Activated naive CD8-positive, alpha-beta T cell treated with anti-CD3 and anti-CD28 coated beads, Interleukin-2, amount 10 ng/mL, durations not matched to agents 7 days and 5 days (primary cell): ENCODE measurements at places on chromosomes 7 and 10. TPM values are rescaled to one million over a fixed set of nuclear protein-coding genes. Genes with fewer than 3 reads are reported as not detected.

The RBM20 gene
- 0.17 TPM for total RNA-seq

The AMPH gene
- total RNA-seq: not detected

The PCDH15 gene
- total RNA-seq: not detected

The CADPS2 gene
- not detected for total RNA-seq

The DNAJC12 gene
- total RNA-seq: 3.6 TPM

The WDFY4 gene
- total RNA-seq: 1.5 TPM

The HECTD2 gene
- 1.9 TPM for total RNA-seq

The SPDYE5 gene
- total RNA-seq: not detected

The DGKI gene
- not detected for total RNA-seq

The GNG11 gene
- total RNA-seq: not detected

The SUN3 gene
- not detected for total RNA-seq

The FOXI2 gene
- not detected for total RNA-seq

The HTR7 gene
- total RNA-seq: 0.14 TPM

The GRID2IP gene
- total RNA-seq: 0.53 TPM

The ADRA2A gene
- total RNA-seq: not detected

The PLXDC2 gene
- total RNA-seq: 1.0 TPM

The CHST3 gene
- not detected for total RNA-seq

The PCGF6 gene
- 13.6 TPM for total RNA-seq

The NEBL gene
- not detected for total RNA-seq

The MOGAT3 gene
- total RNA-seq: not detected

The HTR5A gene
- not detected for total RNA-seq

The ANXA7 gene
- total RNA-seq: 88.9 TPM

The PLCE1 gene
- total RNA-seq: not detected

The BTBD16 gene
- total RNA-seq: not detected

The SLC16A12 gene
- not detected for total RNA-seq

The PTPN20 gene
- total RNA-seq: 1.6 TPM

The HOXA7 gene
- not detected for total RNA-seq

The OR2A5 gene
- total RNA-seq: not detected
